Left renal pelvis (tissue), 4 donors: ENCODE measurements at places on chromosomes 16 and 17.

- peak; percentile 41 for DNase-seq
Measured at GRCh38 chr17:33779234-33779591, 475.9 kb upstream of the CCL2 start.

GRCh38 chr16:7653746-7654461, 321.3 kb downstream of the RBFOX1 start:
- DNase-seq = no peak

- no peak for DNase-seq
Measured at GRCh38 chr17:55340176-55340575, 75.4 kb downstream of the HLF start.

DNA sequence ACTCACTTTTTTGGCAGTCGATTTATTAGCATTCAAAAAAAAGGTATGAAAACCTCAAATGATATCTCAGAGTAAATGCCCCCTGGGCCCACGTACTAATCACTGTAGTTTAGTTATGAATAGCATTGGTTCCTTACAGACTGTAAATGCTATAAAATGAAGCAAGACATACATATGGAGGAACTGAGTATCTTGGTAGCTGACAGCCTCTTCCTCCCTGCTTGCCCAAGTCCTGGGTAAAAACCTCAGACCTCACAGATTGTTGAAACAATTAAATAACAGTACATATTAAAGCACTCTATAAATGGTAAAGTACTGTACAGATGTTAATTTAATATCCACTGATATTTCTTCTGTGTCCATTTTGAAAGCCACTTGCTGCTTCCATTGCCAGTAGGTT, 33.2 kb upstream of the ABCC11 start:
- no peak for DNase-seq

GRCh38 chr17:76390003-76390421, 5.6 kb downstream of the SPHK1 start:
- no peak for DNase-seq

- no peak for DNase-seq
Measured at GRCh38 chr17:34527908-34528470, 51.4 kb upstream of the TMEM132E start.

DNA sequence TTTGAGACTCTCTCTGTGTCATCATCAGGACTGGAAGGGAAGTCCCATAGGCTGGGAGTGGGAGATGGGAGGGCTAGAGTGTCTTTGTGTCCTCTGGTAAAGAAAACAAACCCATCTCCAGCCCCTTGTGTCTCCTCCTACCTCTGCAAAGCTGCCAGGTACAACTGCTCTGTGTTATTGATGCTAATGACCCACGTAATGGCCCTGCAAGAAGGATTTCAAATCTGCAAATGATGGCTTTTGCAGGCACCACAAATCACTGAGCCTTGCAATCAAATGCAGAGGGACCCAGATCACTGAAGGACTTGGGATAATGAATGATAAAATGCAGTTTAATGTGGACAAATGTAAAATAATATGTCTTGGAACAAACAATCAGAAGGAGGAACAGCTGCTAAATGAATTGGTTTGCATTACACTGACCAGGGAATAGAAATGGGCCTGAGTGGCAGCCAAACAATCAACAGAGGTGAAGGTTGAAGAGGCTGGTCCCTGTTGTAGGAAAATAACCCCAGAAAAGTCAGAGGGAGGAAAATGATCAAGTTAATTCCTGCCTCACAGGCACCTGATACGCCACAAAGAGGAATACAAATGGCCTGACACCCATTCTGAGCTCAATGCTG, 425.1 kb downstream of the UTP18 start:
- DNase-seq = no peak

DNA sequence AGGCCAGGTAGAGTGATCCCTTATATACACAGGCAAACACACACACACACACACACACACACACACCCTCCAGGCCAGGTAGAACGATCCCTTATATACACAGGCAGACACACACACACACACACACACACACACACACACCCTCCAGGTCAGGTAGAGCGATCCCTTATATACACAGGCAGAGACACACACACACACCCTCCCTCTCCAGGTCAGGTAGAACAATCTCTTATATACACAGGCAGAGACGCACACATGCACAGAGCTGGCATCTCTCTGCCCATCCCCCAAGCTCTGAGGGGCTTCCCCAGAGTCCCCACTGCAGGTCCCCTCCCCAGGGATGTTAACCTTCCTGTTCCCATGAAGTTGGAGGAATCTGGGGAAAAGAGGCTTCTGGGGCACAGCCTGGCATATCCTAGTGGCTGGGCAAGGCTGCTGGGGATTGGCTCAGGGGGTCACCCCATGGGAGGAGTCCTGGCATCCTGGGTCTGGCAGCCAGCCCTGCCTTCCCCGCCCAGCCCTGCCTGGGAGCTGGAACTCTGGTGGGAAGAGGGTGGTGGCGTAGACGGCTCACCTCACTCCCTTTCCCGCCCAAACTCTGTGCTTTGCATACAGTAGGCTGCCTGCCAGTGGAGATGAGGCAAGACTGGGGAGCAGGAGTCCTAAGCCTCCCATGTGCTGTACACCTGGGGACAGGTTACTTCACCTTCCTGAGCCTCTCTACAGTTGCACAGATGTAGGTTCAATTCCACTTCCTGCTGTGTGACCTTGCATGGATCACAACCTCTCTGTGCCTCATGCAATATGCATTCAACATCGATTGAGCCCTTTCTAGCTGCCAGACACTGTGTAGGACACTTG, 41.8 kb downstream of the TEKT5 start:
- no peak for DNase-seq

- DNase-seq = no peak
Measured at GRCh38 chr16:49600536-49600935, 226.9 kb downstream of the C16orf78 start.

DNA sequence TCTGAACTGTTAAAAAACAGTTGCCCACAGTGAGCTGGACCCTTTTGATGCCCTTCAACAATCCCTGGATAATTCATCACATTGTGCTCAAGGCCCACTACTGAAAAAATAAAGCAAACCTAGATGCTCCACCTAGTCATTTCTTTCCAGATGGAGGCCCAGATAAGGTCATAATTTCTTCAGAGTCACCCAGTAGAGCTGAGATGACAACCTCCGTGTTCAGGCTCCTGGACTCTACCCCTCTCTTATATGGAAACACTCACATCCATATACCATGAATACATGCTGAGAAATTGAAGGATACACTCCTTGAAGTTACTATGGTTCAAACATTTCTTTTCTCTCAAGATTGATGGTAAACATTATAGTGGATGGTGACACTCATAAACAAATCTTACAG, 2.7 kb upstream of the ABCA3 start:
- DNase-seq = no peak

DNA sequence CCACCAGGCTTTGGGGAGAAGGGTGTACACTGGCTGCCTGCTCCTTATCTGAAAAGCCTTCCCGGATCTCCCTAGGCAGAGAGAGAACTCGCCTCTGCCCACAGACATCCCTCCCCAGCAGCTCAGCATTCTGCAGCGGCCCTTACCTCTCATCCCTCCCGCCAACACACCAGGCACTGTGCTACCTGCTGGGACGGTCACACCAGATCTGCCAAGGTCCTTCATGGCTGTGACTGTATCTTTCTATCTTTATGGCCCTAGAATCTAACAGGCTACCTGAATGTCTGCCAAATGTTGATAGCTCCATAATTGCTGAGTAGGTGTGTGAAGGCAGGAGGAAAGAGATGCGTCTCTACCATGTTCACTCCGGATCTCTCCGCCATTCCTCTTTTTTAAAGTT, 7.9 kb downstream of the TSNAXIP1 start:
- DNase-seq = no peak

DNA sequence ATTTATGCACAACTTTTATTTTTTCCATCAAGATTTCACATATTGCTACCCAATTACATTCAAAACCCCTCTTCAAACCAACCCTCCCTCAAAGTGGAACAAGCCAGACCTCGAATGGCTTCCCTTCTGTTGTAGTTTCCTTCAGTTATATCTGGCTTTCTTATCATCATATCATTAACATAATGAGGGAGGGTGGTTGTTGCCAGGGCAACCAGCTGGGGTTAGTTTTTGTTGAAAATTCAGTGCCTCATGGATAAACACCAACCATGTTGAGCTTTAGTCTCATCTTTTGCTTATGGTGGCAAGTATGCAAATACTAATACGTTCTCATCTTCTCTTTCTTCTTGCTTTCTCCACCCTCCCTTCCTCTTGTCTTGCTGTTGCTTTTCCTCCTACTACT, 359.7 kb downstream of the CDH11 start:
- DNase-seq = no peak

DNA sequence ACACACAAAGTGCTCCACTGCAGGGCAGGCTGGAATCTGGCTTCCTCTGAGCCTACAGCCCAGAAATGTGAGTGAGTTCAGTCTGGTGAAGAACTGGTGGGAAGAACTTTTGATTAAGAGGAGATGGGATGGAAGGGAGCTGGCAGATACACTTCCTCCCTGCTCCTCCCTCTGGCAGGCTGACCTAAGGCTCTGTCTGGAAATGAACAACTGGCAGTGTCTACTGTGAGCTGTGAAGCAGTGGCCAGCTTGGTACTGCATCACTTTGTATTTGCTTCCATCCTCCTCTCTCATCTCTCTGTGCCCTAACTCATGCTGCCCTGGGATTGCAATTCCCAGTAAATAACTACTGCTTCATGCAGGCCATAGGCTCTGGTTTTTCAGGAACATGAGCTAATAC, 45.6 kb downstream of the MAF start:
- DNase-seq = no peak

DNA sequence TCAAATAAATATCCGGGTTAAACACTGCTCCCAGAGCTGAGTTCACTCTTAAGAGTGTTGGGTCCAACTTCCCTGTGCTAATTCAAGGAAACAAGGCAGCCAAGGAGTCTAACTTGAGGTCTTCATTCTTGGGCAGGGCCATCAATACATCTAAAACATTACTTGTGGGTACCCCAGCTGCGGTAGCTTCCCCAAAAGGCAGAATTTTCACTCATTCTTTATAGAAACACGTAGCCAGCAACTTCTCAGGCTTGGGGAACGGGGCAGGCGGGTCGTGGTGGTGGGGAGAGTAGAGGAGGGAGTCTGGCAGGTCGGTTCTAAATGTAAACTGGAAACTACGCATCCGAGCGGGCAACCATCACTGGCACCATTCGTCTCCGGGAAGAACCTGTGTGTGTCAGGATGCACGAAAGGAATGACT, 666 bp upstream of the METTL9 start:
- DNase-seq = no peak

GRCh38 chr16:86346034-86346433, 164.3 kb upstream of the FOXF1 start:
- DNase-seq = no peak

- DNase-seq = no peak
Measured at GRCh38 chr17:79952901-79953300, 82.8 kb downstream of the TBC1D16 start.

DNA sequence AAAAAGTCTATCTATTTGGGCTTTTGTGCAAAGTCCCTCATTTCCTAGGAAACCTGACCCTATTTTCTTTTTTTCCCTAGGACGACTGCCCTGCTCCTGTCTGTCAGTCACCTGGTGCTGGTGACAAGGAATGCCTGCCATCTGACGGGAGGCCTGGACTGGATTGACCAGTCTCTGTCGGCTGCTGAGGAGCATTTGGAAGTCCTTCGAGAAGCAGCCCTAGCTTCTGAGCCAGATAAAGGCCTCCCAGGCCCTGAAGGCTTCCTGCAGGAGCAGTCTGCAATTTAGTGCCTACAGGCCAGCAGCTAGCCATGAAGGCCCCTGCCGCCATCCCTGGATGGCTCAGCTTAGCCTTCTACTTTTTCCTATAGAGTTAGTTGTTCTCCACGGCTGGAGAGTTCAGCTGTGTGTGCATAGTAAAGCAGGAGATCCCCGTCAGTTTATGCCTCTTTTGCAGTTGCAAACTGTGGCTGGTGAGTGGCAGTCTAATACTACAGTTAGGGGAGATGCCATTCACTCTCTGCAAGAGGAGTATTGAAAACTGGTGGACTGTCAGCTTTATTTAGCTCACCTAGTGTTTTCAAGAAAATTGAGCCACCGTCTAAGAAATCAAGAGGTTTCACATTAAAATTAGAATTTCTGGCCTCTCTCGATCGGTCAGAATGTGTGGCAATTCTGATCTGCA, 12.9 kb downstream of the TMEM98 start:
- DNase-seq = no peak

- DNase-seq = no peak
Measured at GRCh38 chr16:24070851-24071250, 185.3 kb upstream of the CACNG3 start.

GRCh38 chr17:48814504-48814903, 2.5 kb downstream of the TTLL6 start:
- no peak for DNase-seq

DNA sequence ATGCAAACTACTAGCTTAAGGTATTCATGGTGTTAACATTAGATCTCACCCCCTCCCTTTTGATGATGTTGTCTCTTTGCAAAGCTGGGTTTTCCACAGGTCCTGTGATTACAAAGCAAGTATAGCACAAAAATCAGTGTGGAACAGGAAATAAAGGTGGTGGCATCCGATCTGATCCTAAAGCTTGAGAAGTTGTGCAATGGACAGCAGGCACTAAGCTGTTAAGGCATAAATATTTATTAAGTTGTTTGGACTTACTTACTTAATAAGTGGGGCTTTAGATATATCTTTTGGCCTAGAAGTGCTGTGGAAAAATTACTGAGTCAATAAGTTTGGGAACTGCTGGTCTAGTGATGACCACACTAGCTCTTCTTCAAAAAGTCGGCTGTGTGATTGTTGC, 5.0 kb downstream of the GLP2R start:
- no peak for DNase-seq

DNA sequence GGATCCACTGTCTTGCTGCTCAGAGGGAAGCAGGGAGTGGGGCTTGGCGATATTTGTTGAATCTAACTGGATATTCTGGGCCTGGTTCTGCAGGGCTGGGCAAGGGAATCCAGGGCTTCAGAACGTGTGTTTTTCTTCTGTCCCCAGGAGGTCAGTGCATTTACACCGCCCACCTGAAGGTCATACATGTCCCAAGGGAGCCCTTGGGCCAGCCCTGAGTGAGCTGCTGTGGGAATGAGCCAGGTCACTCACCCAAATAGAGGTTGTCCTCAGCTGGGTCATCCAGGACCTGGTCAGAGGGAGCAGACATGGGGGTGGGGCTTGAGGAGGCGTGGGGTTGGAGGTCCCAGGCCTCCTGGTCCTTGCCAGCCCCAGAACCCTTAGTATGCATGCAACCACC, 10.6 kb downstream of the CAMKK1 start:
- DNase-seq = no peak

- DNase-seq = peak; percentile 89
Measured at GRCh38 chr16:4307215-4308037, 8.4 kb upstream of the GLIS2 start.

- DNase-seq = no peak
Measured at GRCh38 chr17:20823905-20824304, 218.9 kb downstream of the USP22 start.

GRCh38 chr16:57838161-57838560, 35.9 kb upstream of the KIFC3 start:
- DNase-seq = no peak
